ENCODE measurements at places on chromosomes 1 and 21.

- H3K4me1 ChIP-seq: no peaks in the 10 kb centered on the region
- no peaks in the 10 kb centered on the region for H3K27me3 ChIP-seq
These were observed 91.9 kb downstream of the COLGALT2 start for GRCh38 chr1:183945428-183946319.

DNA sequence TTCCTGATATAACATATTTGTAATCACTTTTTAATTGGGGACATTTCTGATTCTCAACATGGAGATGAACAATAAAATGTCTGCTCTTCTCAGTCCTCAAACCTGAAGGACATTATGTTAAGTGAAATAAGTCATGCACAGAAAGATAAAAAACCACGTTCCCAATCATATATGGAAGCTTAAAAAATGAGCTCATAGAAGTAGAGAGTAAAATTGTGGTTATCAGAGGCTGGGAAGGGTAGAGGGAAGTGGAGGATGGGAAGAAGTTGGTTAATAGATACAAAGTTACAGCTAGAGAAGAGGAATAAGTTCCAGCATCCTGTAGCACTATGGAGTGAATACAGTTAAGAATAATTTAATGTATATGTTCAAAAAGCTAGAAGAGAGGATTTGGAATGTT is 1.5 kb upstream of the CD48 start:
- H3K27me3 ChIP-seq: no peaks in the 10 kb centered on the region
- peak overlapping the region; percentile 19 for H3K4me3 ChIP-seq
- no peak for DNase-seq
- H3K36me3 ChIP-seq: peaks cover 6% of the 10 kb centered on the region
- H3K27ac ChIP-seq: no peak overlapping the region

GRCh38 chr1:200409203-200409760 is 554 bp downstream of the ZNF281 start:
- H3K4me1 ChIP-seq: peaks cover 23% of the 10 kb centered on the region
- peak; percentile 74 for DNase-seq
- peaks cover 34% of the 10 kb centered on the region for H3K36me3 ChIP-seq
- H3K4me3 ChIP-seq: peak overlapping the region; percentile 80
- peak overlapping the region; percentile 87 for H3K27ac ChIP-seq

GRCh38 chr1:162872981-162873380 is 12.0 kb upstream of the CCDC190 start:
- no peak for DNase-seq
- no peak overlapping the region for H3K4me3 ChIP-seq
- no peaks in the 10 kb centered on the region for H3K36me3 ChIP-seq

DNA sequence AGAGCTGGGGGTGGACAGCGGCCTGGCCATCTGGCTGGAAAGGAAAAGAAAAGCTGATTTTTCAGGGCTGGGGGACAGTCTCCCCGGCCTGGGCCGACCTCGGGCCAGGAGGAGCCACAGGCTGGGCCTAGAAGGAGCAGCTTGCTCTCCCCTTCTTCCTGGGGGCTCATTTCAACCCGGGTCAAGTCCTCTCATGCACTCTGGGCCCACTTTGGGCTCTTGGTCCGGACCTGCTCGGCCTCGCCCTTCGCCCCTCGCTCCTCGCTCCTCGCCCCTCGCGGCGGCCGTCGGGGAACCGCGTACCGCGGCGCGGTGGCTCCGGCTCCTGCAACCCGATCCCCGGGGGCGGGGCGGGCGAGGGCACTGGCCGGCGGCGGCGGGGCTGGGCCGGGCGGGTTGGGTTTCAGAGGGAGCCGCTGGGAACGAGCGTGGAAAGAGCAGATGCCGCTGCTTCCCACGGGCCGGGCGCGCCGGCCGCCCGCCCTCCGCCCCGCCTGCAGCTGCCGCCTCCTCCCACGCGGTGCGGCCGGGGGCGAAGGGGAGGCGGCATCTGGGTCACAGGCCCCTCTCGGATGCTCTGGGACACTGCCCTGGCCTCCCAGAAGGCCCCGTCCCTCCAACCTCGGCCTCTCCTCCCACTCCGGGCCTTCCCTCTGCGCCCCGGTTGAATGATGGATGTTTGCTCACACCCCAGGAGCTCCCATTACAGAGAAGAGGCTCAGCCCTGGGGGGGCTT is 6.6 kb downstream of the HEYL start:
- no peaks in the 10 kb centered on the region for H3K27me3 ChIP-seq
- H3K36me3 ChIP-seq: no peaks in the 10 kb centered on the region
- H3K27ac ChIP-seq: no peak overlapping the region
- no peak overlapping the region for H3K4me3 ChIP-seq
- no peak for DNase-seq

DNA sequence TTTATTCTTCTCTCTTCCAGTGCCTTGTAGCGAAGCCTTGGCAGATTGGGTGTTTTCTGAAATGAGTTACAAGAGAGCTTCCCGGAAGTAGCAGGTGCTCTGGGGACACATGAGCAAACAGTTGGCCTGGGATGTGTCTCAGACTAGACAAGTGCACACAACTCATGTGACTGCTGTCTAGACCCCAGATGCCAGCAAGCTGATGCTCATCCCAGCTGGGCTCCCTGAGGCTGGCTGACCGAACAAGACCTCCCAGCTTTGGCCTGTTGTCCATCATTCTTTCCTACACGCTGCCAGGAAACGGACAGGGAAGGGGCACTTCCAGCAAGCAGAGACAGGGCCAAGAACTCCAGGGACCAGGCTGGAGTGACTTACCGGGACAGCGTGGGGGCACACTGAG is 18.7 kb upstream of the CSF1 start:
- H3K27me3 ChIP-seq: no peaks in the 10 kb centered on the region
- H3K27ac ChIP-seq: no peak overlapping the region
- H3K4me1 ChIP-seq: peaks cover 4% of the 10 kb centered on the region
- DNase-seq: no peak
- H3K4me3 ChIP-seq: no peak overlapping the region

- H3K27me3 ChIP-seq: no peaks in the 10 kb centered on the region
- H3K4me1 ChIP-seq: peaks cover 8% of the 10 kb centered on the region
- H3K27ac ChIP-seq: no peak overlapping the region
- no peaks in the 10 kb centered on the region for H3K36me3 ChIP-seq
These were observed 65.6 kb downstream of the KCNJ15 start for GRCh38 chr21:38322311-38322950.

DNA sequence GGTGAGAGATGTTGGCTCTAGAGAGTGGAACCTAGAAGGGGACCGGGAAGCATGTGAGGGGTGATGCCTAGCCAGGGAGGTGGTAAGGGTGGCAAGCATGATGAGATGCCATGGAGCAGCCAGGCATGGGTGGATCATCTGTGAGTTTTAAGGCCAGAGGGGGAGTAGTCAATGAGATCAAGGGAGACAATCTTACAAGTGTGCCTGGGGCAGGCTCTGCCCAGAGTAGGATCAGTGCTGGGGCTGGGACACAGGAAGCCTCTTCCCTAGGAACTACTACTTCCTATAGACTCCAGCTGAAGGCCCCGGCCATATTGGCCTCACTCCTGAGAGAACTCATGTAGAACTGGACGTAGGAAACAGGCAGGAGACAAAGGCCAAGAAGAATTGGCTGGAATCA is 192.4 kb upstream of the CSF3R start:
- H3K4me3 ChIP-seq: no peak overlapping the region
- no peak for DNase-seq
- H3K27ac ChIP-seq: no peak overlapping the region
- H3K36me3 ChIP-seq: no peaks in the 10 kb centered on the region
- no peaks in the 10 kb centered on the region for H3K4me1 ChIP-seq

GRCh38 chr1:68049941-68050878 is at the start of gene DIRAS3:
Gene DIRAS3, minus strand, starts transcription at chr1:68050627. Its CDS starts 3,330 bp downstream, at chr1:68047297.
- DNase-seq: peak; percentile 77
- H3K4me1 ChIP-seq: peaks cover 12% of the 10 kb centered on the region
- H3K27me3 ChIP-seq: peaks cover 43% of the 10 kb centered on the region

DNA sequence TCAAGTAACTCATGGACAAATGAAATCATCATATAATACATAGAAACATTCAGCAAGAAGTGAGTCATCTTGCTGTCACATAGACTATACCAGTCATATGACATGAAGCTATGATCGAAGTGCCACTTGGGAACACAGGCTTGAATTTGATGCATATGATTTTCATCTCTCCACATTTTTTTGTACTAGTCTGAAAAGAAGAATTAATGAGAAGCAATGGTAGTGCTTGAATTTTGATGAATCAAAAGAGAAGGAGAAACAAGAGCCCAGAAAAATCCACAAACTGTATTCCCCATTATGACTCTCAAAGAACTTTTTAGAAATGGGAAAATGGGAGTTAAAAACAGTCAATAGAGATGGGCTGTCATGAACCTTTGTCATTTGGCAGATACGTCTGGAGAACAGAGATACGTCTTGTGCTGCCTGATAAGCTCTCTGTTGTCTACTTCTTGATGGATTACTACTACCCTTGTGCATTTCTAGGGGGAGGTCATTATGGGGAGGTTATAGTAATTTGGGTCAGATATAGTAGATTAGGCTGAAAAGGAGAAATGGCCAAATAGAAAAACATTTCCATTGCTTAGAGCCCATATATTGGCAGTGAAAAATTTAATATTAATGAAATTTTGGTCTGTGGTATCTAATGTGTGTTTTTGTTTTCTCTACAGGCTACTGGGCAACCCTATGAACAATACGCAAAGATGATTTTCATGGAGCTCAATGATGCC is 8.0 kb upstream of the LEPR start:
- H3K27ac ChIP-seq: peak overlapping the region; percentile 70
- H3K4me3 ChIP-seq: no peak overlapping the region
- peak; percentile 55 for DNase-seq
- no peaks in the 10 kb centered on the region for H3K27me3 ChIP-seq

DNA sequence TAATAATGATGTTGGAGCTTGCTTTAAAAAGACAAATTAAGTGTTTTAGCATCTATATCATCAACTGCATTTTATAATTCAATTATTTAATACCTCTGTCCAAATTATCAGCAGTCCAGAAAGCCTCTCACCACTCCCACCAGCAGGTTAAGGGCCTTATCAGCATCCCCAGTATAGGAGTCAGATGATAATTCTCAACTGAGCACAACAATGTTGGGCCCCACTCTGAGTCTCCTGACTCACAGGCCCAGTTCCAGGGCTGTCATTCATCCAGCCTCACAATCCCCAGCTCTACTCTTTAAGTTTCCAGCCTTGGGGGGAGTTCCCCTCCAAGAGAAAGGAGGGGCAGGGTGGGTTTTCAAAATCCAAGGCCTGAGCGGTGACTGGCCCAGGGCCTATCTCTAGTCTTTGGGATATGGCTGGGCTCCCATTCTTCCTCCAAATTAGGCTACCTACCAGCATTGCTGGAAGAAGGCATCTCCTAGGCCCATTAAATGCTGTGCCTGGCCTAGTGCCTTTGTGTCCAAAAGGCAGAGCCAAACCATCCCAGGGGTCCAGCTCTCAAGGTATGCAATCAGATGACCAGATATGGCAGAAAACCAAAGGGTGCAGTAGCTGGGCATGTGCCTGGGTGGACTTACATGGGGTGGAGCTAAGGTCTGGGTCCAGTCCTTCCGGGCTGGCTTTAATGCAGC is 134.1 kb downstream of the GLUL start:
- H3K27ac ChIP-seq: no peak overlapping the region
- H3K36me3 ChIP-seq: no peaks in the 10 kb centered on the region
- H3K4me1 ChIP-seq: peaks cover 38% of the 10 kb centered on the region
- DNase-seq: peak; percentile 42
- H3K4me3 ChIP-seq: no peak overlapping the region
- H3K27me3 ChIP-seq: no peaks in the 10 kb centered on the region

DNA sequence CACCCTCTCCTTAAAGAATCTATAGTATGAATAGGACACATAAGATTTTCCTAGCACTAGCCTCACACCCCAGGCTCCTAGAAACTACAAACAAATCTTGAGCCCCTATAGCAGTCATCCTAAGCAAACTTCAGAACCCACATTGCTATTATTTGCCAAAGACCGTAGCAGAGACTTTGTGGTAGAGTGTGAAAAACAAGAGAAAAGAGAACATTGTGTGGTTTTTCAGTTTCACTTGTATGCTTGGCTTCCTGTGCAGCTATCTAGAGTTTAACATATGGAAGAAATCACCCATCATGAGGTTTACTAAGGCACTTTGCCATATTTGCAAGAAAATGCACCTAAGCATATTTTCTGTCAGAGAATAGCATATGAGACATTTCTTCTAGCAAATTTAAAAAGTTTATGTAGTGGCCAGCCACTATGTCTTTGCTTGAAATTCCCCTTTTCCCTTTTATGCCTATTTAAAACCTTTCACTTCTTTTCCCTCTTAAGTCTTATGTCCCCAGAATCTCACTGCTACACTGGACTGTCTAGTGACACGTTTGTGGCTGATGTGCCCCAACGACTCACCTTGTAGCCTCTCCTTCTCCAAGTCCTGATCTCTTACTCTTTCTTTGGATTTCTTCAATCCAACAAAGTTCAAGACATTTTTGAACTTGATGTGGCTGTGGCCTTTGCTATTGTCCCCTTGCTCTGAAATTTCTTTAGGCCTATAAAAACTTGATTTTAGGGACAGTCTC is 25.6 kb downstream of the CCDC190 start:
- no peak overlapping the region for H3K4me3 ChIP-seq
- H3K4me1 ChIP-seq: no peaks in the 10 kb centered on the region
- H3K27ac ChIP-seq: no peak overlapping the region
- H3K36me3 ChIP-seq: no peaks in the 10 kb centered on the region

DNA sequence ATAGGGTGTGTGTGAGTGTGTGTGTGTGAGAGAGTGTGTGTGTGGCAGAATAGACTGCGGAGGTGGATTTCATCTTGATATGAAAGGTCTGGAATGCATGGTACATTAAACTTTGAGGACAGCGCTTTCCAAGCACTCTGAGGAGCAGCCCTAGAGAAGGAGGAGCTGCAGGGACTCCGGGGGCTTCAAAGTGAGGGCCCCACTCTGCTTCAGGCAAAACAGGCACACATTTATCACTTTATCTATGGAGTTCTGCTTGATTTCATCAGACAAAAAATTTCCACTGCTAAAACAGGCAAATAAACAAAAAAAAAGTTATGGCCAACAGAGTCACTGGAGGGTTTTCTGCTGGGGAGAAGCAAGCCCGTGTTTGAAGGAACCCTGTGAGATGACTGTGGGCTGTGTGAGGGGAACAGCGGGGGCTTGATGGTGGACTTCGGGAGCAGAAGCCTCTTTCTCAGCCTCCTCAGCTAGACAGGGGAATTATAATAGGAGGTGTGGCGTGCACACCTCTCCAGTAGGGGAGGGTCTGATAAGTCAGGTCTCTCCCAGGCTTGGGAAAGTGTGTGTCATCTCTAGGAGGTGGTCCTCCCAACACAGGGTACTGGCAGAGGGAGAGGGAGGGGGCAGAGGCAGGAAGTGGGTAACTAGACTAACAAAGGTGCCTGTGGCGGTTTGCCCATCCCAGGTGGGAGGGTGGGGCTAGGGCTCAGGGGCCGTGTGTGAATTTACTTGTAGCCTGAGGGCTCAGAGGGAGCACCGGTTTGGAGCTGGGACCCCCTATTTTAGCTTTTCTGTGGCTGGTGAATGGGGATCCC is 18.3 kb upstream of the HDAC1 start:
- peaks cover 8% of the 10 kb centered on the region for H3K27me3 ChIP-seq
- peak; percentile 70 for DNase-seq
- H3K27ac ChIP-seq: no peak overlapping the region

GRCh38 chr1:197595304-197595904 is 179.9 kb downstream of the DENND1B start:
- no peak overlapping the region for H3K27ac ChIP-seq
- no peak overlapping the region for H3K4me3 ChIP-seq
- peaks cover 9% of the 10 kb centered on the region for H3K36me3 ChIP-seq
- H3K27me3 ChIP-seq: no peaks in the 10 kb centered on the region
- DNase-seq: no peak
- no peaks in the 10 kb centered on the region for H3K4me1 ChIP-seq

- no peak overlapping the region for H3K27ac ChIP-seq
- peaks cover 5% of the 10 kb centered on the region for H3K4me1 ChIP-seq
- no peaks in the 10 kb centered on the region for H3K27me3 ChIP-seq
- no peak overlapping the region for H3K4me3 ChIP-seq
These were observed 287.3 kb downstream of the VAV3 start for GRCh38 chr1:107677697-107678096.

GRCh38 chr1:229086091-229086490 is 184.8 kb upstream of the RAB4A start:
- H3K27me3 ChIP-seq: no peaks in the 10 kb centered on the region
- DNase-seq: no peak
- no peak overlapping the region for H3K27ac ChIP-seq
- no peaks in the 10 kb centered on the region for H3K36me3 ChIP-seq
- no peaks in the 10 kb centered on the region for H3K4me1 ChIP-seq
- H3K4me3 ChIP-seq: no peak overlapping the region

All from common myeloid progenitor, CD34-positive (primary cell).